CD8-positive, alpha-beta T cell (primary cell): ENCODE measurements at places on chromosomes 7 and 10.

- no peak for DNase-seq
Observed at GRCh38 chr7:117279931-117280557, 42.8 kb downstream of the WNT2 start.

DNA sequence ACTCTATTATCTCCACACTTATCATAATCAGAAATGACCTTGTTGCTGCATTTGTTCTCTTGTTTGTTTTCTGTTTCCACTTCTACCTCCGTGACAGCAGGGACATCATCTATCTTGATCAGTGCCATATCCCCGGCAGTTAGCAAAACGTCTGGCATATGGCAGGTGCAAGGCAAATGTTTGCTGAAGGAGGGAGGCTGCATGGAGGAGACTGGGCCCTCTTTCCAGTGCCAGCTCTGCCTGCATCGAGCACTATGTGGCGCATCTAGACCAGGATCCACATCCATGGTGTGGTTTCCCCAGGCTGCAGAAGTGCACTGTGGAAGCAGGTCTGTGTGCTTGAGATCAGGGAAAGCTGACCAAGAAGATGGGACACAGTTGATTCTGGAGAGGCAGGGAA, 181.2 kb downstream of the KCNMA1 start:
- no peak for DNase-seq

DNA sequence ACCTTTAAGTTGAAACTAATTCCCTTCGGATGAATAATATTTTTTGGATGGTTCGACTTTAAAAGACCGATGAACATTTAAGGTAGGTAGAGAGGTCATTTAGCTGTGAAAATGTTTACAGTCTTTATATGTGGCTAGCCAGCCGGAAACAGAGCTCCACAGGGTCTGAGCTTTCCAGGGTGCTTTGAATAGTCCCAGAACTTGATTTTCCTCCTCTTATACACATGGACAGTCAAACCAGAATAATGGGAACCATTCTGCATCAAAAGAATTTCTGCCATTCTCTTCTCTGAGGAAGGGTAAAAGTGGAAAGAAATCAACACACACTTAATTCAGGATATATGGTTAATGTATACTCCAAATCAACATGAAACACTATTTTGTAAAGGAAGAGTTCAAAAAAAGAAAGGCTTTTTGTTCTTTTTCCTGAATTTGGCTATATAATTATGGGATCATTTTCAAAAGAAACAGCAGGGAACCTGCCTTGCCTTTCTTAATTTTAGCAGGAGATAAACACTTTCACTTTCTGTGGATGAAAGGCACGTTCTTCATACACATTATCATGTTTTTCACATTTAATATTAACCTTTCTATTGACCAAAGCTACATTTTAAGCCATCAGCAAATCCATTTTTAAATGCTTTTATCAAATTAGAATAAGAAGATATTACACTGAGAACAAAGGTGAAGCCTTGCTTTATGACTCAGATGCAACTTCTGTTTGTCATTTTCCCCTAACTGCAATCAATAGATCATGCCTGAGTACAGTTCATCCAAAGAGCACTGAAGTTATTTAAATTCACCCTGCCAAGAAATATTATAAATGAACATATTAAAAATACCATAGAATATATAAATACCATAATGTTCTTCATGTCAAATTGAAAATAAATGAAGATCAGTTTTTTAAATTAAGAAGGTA, 307.3 kb downstream of the THSD7A start:
- DNase-seq: no peak

- DNase-seq: no peak
Observed at GRCh38 chr10:114537736-114538135, 120.3 kb downstream of the ABLIM1 start.

GRCh38 chr7:5375925-5376324, 47.7 kb downstream of the TNRC18 start:
- DNase-seq: no peak

- no peak for DNase-seq
Observed at GRCh38 chr10:121168545-121169216, 317.5 kb downstream of the WDR11 start.

GRCh38 chr7:139317939-139318505, 23.1 kb upstream of the FMC1 start:
- no peak for DNase-seq

- no peak for DNase-seq
Observed at GRCh38 chr7:150938566-150938965, 39.6 kb downstream of the KCNH2 start.

DNA sequence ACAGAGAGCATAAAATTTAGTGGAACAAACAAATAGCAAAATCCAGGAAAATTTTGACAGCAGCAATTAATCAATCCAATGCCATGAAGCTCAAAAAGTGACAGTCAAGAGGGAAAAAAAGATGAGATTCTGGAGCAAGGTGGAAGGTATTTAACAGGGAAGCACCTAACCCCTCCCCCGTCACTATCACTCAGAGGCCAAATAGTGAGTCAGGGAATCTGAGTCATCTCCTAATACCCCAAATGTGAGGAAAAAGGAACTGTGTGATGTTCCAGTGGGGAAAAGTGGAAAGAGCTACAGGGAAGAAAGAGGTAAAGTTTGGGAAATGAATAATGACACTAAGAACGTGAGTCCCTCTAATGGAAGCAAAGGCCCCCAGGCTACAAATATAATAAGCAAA, 113.2 kb upstream of the PHF14 start:
- no peak for DNase-seq

DNA sequence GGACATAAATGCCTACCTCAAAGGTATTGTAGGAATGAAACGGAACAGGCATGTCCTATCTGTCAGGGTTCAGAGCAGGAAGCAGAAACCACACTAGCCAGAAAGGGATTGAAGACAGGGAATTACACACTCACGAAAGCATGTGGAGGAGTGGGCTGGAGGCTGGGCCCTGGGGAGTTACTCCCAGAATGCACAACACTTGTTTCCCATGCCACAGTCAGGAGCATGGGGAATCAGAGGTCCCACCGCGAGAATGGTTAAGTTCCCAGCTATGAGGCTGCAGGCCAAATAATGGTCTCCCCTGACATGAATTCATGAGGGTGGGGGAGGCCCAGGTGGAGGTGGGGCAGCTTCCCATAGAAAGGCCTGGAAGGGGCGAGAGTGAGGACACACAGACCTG, 212.7 kb downstream of the HERPUD2 start:
- DNase-seq: no peak

- DNase-seq: no peak
Observed at GRCh38 chr10:101484175-101484745, 103.8 kb downstream of the POLL start.

- no peak for DNase-seq
Observed at GRCh38 chr10:77592510-77592909, 45.1 kb downstream of the KCNMA1 start.

DNA sequence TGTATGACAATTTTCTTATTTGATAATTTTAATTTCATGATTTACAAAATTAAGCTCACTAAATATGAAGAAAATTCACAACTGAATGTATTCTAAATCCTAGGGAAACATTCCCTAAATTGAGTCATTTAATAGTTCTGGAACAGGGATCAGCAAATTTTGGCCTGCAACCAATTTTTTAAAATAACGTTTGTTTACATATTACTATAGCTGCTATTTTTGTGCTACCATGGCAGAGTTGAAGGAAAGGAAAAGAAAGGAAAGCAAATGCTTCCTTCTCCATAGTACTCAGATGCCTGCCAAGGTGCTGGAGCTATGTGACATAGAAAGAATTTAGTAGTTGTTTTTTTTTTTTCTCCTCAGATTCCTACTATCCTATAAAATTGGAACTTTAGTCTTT, 1307.7 kb upstream of the LRRTM3 start:
- DNase-seq: no peak

GRCh38 chr7:86925221-86925620, 134.2 kb downstream of the ELAPOR2 start:
- no peak for DNase-seq

DNA sequence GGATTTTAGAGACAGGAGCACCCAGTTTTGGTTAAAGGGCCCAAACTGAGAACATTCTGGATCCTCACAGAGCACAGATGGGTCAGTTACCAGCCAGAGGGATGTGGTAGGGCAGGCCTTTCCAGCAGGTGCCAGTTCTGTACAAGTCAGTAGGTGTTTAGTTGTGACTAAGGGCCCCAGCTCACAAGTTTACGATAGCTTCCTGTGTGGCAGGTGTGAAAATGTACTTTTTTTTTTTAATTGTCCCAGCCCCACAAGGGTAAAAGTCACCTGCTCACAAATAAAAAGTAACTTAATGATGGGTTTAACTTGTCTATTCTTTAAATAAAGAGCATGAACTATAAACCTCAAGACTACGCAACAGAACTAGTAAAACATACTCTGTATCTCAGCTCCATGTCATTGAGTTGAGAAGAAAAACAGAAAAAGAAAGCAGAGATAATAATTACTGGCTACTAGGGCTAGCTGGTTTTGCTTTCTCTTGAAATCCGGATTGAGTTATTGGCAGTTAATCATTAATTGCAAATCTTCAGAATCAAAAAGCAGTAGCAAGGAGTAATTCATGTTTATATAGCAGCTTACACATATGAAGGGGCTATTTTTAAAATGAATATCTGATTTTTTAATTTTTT, 15.4 kb downstream of the NFE2L3 start:
- DNase-seq: no peak

- DNase-seq: no peak
Observed at GRCh38 chr7:82275342-82275741, 168.2 kb downstream of the CACNA2D1 start.

GRCh38 chr7:132298790-132299189, 277.5 kb downstream of the PLXNA4 start:
- DNase-seq: no peak

- no peak for DNase-seq
Observed at GRCh38 chr7:50211130-50212015, 93.1 kb upstream of the IKZF1 start.

- DNase-seq: no peak
Observed at GRCh38 chr10:5862360-5862961, 27.2 kb downstream of the ANKRD16 start.

DNA sequence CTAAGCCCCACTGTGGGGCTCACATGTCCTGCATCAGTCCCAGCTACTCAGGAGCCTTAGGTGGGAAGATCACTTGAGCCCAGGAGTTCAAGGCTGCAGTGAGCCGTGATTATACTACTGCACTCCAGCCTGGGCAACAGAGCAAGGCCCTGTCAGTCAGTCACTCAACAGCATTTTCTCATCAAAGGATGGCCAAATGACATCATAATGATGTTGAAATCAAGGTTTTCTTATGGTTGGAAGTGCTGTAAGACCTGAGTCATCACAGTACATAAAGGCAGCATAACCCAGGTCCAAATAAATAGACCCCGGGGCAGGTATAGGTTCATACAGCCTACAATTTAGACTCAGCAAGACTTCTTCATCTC, 341.1 kb downstream of the PARD3 start:
- no peak for DNase-seq

- DNase-seq: no peak
Observed at GRCh38 chr7:137169282-137169698, 174.2 kb downstream of the PTN start.

DNA sequence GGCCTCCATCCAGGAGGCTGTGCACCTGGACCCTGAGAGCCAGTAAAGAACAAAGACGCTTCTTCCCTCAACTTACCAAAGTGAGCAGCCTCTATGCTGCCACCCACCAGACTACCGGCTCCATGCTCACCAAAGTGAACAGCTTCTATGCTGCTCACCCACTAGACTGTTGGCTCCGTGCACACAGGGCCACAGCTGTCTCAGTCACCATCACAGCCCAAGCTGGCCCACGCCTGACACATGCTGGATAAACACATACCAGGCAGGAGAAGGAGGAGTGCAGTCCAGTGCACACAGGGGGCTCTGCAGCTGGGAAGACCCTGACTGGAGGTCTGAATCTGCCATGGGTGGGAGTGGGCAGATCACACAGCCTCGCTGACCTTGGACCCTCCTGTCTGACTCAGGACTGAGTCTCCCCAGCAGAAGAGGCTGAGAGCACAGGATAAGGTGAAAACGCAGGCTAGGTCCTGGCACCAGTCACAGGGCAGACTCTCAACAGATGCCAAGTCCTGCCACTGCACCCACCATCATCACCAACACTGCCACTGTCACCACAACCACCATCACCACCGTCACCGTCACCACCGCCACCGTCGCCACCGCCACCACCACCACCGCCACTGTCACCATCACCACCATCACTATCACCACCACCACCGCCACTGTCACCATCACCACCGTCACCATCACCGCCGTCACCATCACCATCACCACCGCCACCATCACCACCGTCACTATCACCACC, 130.9 kb downstream of the MAD1L1 start:
- DNase-seq: peak; percentile 29

- DNase-seq: no peak
Observed at GRCh38 chr7:108592646-108593201, 23.1 kb downstream of the DNAJB9 start.

DNA sequence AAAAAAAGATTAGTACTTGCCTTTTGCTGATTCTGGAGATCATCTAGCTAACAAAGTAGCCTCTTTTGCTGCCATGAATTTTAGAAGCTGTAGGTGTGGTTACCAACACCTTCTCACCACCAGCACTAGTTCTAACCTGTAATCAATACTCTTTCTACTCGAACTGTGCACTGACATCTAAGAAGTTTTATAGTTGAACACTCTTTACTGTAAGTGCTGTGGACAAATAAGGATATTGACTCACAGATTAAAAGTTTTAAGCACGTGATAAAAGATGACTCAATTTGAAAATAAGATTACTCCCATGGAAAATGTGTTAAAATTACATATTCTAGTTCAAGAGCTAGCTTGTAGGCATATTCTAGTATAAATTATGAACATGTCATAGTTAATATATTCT, 89.9 kb downstream of the REEP3 start:
- no peak for DNase-seq

DNA sequence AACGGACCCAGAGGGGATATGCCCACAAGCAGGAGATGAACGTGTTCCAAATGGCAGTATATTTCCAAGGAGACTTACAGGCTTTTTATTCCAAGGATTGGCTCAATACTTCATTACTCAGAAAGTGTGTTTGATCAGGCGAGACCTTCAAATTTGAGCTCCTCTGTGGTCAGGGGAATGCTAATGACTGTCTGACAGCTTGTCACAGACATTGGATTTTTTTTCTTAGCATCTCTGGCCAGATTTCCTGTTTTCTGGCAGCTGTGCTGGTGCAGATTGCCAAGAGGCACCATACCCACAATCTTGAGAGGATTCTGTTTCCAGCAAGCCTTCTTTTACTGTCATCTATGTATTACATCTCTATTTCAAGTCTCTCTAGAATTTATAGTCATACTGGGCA, 93.8 kb downstream of the C1GALT1 start:
- no peak for DNase-seq

DNA sequence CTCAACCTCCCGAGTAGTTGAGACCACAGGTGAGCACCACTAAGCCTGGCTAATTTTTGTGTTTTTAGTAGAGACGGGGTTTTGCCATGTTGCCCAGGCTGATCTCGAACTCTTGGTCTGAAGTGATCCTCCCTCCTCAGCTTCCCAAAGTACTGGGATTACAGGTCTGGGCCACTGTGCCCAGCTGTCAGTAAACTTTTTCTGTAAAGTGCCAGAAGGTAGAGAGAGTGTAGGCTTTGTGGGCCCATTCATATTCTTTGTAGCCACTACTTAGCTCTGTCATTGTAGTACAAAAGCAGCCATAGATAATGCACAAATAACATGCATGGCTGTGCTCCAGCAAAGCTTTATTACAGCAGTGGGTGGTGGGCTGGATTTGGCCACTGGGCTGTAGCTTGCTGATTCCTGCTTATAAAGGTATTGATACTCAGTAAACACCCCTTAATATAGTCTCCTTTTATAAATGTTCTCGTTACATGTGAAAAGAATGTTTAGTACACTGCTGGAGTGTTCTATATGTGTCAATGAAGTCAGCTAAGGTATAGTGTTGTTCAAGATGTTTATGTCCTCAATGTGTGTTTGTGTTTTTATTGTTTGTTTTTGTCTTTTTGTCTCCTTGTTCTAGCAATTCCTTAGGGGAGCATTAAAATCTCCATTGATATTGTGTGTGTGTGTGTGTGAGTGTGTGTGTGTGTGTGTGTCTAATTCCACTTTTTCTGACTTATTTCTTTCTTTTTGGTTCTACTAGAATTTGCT, 644.7 kb upstream of the DPP6 start:
- no peak for DNase-seq
